ENCODE measurements at places on chromosomes 4 and X.

DNA sequence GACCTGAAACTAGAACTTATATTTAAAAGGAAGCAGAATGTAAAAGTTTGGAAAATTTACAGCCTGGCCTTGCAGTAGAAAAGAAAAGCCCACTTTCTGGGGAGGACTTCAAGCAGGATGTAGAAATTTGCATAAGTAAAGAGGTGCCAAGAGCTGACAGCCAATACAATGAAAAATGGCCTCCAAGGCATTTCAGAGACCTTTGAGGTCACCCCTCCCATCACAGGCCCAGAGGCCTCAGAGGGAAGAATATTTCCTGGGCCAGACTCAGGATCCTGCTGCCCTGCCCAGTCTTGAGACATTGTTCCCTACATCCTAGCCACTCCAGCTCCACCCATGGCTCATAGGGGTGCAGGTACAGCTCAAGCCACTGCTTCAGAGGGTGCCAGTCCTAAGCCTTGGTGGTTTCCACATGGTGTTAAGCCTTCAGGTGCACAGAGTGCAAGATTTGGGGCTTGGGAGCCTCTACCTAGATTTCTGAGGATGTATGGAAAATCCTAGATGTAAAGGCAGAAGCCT, 518.9 kb upstream of the INTU start:
- no peak for DNase-seq

DNA sequence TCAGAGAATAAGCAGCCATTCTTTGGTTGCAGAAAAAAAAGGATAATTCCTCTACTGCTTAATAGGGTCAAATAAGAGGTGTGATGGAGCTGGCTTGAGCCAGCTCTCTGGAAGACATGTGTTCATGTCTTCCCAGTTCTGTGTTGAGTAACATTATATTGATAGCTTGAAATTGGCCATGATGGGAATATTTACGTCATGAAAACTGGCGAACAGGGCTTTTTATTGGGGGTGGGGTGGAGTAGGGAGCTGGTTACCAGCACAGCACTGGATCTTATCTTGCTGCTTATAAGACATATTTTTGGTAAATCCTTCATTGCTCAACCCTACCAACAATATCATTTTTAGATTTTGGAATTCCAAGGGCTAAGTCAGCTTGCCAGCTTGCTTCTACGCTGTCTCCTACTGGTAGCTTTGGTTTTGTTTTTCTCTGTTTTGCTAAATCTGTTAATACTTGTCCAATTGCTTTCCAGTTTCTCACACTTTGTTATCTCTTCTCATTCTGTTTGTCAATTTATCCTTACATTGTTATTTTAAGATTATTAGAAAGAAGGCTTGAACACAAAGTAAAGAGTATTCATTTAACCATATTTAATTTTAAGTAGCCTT, 25.3 kb upstream of the GBA3 start:
- DNase-seq: no peak

- no peak for DNase-seq
Measured at GRCh38 chr4:36011381-36011780, 232.9 kb downstream of the ARAP2 start.

DNA sequence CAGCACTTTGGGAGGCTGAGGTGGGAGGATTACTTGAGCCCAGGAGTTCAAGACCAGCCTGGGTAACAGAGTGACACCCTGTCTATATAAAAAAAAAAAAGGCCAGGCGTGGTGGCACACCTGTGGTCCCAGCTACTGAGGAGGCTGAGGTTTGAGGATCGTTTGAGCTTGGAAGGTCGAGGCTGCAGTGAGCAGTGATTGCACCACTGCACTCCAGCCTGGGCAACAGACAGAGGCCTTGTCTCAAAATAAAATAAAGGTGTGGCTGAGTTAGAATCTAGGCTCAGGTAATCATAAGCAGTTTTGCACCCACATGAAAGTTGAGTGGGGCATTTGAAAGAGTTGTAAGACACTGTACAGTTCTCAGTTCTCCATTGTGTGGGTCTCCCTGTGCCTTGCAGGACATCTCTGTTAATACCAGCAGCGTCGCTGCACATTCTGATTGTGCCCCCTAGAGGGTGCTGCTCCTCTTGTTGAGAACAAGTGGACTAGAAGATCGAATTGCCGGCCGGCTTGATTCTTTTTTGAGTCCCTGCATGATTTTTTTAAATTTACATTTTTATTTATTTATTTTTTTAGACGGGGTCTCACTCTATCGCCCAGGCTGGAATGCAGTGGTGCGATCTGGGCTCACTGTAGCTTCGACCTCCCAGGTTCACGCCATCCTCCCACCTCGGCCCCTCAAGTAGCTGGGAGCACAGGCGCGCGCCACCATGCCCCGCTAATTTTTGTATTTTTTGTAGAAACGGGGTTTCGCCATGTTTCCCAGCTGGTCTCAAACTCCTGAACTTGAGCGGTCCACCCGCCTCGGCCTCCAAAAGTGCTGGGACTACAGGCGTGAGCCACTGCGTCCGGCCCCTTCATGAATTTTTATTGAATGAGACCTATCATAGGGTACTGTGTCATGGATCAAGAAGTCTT, 73.6 kb upstream of the RBMX start:
- DNase-seq: peak; percentile 81

All from cerebellar cortex (tissue), 1 donor.